ENCODE measurements at places on chromosomes 11 and 22.

DNA sequence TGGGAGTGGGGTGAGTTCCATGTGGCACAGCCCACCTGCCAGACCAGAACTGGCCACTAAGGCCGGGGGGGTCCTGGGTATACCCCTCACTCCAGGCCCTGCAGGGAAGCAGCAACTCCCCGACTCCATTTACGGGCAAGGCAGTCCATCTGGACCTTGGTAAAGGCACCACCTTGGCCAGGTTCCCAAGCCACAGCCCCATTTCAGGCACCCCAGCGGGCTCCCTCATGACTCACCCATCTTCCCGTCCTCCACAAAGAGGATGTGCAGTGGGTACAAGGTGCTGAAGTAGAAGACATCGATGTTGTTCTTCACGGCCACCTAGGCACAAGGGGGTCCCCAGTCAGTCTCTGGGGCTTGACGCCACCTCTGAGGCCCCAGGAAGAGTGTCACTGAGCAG, 15.7 kb upstream of the RASL10A start:
- no peak for DNase-seq

GRCh38 chr22:21682385-21683175, 16.8 kb downstream of the PPIL2 start:
- no peak for DNase-seq

DNA sequence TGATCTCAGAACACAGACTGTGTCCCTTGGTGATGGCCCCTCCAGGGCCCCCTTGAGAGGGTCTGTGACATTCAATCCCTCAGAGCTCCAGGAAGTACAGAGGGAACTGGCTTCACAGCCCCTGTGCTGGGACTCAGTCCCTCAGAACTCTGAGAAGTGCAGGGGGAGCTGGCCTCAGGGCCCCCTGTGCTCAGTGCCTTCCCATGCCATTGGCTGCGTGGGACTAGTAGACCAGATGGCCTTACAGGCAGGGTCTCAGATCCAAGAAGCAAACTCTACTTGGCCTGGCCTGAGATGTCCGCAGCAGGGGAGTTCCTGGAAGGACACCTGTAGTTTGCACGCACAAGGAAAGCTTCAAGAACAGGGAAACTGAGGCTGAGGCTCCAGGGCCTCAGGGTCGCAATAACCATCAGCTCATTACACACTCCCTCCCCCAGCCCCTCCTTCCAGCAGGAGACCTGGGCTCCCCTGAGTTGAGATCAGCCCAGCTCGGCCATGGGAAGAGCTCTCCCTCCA, 138.4 kb downstream of the BRD1 start:
- no peak for DNase-seq

GRCh38 chr11:27420722-27421572, 51.6 kb downstream of the LGR4 start:
- no peak for DNase-seq

DNA sequence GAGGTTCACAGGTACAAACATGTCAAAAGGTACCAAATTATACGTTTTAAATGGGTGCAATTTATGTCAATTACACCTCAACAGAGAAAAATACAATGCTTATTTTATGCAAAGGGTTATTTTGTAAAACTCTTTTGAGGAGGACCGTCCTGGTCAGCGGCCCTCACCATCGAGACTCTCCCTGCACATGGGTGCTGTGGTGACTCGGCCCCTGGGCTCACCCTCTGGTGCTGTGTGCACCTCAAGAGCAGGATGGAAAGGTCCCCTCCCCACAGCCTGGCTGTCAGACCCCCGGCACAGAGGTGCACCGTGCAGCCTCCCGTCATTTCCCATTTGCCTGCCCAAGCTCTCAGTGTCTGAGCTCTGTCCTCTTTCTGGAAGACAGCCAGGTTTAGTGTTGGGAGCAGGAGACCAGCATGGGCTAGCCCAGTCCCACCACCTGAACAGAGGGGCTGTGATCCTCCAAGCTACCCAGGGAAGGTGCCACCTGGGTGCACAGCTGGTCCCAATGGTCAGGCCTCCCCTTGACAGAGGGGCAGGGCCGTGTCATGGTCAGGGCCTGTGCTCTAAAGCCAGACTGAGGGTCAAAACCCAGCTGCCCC, 41.8 kb upstream of the PRODH start:
- no peak for DNase-seq

DNA sequence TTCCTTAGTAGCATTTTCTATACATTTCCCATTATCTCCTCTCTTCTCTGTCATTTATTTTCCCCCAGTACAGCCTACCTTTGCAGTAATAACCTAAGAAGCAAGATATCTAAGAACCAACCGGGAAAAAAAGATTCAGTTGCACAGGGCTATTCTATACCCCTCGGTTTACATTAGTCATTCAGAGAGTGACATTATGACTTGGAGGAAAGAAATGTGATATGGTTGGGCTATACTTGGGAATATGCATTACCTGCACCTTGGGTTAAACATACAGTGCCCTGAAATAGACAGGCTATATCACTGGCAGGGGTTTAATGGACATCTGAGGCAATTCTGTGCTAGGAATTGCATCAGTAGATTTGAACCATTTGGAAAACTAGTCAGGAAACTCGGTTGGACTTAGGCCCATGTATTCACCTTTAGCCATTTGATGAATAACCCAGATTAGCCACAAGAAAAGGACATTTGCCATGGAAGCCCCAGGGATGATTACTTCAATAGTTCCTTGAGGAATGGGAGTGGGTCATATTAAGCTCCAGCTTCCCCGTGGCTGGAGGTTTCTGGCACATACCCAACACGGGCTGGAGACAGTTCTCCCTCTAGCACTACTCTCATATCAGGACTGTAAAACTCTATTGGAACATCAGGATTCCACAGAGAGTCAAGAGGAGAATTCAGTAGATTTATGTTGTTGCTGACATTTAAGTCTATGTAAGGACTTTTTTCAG, 973.2 kb downstream of the NTM start:
- DNase-seq = peak; percentile 48

- no peak for DNase-seq
These were observed 1.4 kb downstream of the TRIM34 start for GRCh38 chr11:5626196-5626595.

DNA sequence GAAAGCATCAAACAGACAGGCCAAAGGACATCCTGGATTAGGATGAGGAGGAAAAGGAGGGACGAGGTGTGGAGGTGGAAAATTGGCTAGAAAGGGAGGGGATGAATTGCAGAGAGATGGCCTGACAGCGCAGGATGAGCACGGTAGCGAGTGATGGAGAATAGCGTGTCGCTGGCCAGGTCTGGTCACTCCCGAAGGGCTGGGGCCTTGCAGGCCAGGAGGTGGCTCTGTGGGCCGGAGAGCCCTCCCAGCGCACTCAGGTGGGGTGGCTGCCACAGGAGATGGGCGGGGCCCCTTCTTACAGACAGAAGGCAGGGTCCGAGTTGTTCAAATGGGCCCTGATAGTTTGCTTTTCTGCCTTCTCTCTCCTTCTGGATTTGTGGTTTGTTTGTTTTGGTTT, 37.1 kb upstream of the THY1 start:
- DNase-seq = no peak

- DNase-seq = no peak
These were observed 33.3 kb downstream of the NADSYN1 start for GRCh38 chr11:71486320-71486719.

- no peak for DNase-seq
These were observed 219.7 kb downstream of the BARX2 start for GRCh38 chr11:129595038-129595962.

- DNase-seq = no peak
These were observed 36.6 kb downstream of the ST3GAL4 start for GRCh38 chr11:126391970-126392632.

- DNase-seq = no peak
These were observed 46.3 kb upstream of the SEZ6L start for GRCh38 chr22:26122920-26123468.

DNA sequence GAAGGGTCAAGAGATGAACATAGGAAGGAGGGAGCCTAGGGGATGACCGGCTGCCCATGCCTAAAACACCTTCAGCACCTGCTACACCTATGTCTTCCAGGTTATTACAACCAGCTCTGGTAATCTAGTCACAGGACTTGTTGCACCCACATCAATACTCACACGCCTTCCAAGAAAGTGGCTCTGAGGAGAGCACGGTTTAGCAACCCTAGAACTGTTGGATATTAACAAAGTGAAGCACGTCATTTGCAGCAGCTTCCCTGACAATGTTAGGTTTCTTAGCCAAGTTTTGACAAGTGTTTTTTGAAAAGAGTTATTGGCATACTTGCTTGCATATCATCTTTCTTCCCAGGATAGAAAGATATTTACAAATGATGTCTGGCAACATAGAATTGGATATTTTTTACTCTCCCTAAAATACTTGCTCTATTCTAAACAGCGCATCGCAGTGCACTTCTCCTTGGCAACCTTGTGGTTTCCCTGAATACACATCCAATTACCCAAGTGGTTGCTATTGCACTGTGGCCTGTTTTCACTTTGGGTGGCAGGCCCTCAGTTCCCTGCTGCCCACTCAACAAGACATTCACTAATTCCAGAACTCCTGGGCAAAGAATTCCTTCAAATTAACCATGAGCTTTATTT, 94.3 kb upstream of the ARHGAP42 start:
- no peak for DNase-seq

DNA sequence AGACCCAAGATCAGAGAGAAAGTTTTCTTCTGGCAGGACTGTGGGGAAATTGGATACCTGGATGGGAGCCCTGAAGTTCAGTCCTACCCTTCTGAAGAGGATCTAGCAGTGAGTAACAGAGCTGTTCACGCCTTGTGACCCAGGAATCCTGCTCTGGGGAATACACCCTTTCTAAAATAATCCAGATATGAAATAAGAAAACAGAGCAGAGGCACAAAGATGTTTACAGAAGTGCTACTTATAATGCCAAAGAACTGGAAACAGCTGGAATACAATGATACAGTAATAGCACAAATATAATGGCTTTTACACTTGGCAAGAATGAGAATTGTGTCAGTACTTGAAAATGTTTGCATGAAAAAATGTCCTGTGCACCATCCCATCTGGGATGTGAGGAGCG, 304.0 kb upstream of the NARS2 start:
- DNase-seq = no peak

GRCh38 chr22:45322873-45323525, 13.3 kb downstream of the FAM118A start:
- no peak for DNase-seq

GRCh38 chr22:42880815-42881214, 23.7 kb upstream of the ARFGAP3 start:
- DNase-seq = no peak

- no peak for DNase-seq
These were observed 498.3 kb upstream of the TENM4 start for GRCh38 chr11:79939111-79939510.

DNA sequence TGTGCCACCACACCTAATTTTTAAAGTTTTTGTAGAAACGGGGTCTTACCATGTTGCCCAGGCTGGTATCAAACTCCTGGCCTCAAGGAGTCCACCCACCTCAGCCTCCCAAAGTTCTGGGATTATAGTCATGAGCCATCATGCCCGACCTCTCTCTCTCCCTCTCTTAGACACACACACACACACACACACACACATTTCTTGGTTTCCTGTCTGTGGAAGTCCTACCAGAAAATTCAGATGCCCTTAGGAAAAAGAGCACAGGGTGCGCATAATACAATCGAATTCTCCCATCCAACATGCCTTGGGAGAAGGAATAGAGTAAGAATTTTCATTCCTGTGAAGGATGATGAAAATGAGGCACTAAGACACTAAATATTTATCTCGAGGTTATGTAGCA, 10.4 kb downstream of the MICAL3 start:
- DNase-seq = no peak

DNA sequence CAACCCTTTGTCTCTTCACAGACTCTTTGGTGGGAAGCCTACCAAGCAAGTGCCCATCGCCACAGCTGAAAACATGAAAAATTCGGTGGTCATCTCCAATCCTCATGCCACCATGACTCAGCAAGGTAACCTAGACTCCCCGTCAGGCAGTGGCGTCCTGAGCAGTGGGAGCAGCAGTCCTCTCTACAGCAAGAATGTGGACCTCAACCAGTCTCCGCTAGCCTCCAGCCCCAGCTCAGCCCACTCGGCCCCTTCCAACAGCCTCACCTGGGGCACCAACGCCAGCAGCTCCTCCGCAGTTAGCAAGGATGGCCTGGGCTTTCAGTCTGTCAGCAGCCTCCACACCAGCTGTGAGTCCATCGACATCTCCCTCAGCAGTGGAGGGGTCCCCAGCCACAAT, 111.6 kb downstream of the DBX1 start:
- no peak for DNase-seq

DNA sequence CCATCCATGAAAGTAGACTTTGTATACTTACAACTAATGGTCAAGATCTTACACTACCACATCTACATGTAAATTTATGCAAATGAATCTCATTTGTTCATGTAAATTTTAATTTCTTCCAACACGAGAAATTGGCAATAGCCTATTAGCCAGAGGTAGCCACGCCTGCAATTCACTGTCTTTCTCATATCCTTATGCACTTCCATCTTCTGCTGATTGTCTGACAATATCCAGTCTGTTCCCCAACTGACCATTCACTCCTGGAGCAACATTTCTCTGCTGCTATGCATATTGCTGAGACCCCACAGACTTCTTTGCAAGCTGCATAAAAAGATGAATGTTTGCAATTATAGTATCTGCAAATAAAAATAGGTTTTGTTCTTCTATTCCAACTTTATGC, 2.5 kb downstream of the NNMT start:
- DNase-seq = no peak

- peak; percentile 99 for DNase-seq
These were observed at the start of gene ASCC2 for GRCh38 chr22:29837741-29838598. Gene ASCC2, minus strand, starts transcription at chr22:29838274. Its CDS starts 5,949 bp downstream, at chr22:29832325.

Measured in activated CD4-positive, alpha-beta T cell treated with anti-CD3 and anti-CD28 coated beads, Interleukin-2, Interleukin-6, amounts not matched to agents 100 ng/mL and 50 ng/mL, durations not matched to agents 16 hours and 8 hours (primary cell).